ENCODE measurements at places on chromosomes 16 and 17.

DNA sequence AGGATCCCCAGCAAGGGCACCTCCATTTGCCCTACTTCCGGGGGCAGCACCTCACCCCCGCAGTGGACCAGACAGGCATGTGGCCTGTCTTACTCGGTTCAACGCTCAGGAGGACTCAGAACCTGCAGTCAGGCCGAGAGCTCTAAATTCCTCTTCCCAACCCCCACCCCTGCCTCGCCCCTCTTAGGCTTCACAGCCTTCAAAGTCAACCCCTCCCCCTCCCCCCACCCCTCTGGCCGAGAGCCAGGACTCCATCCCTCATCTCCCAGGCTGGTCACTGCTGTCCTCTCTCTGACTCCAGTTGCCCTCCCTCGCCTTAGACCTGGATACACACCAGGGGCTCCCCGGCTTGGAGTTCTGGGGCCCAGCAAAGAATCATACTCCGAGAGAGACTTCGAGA lies 8.1 kb upstream of the HS3ST6 start:
- DNase-seq, result no peak

- no peak for DNase-seq
Observed at GRCh38 chr16:4529085-4530060, 9.2 kb downstream of the CDIP1 start.

DNA sequence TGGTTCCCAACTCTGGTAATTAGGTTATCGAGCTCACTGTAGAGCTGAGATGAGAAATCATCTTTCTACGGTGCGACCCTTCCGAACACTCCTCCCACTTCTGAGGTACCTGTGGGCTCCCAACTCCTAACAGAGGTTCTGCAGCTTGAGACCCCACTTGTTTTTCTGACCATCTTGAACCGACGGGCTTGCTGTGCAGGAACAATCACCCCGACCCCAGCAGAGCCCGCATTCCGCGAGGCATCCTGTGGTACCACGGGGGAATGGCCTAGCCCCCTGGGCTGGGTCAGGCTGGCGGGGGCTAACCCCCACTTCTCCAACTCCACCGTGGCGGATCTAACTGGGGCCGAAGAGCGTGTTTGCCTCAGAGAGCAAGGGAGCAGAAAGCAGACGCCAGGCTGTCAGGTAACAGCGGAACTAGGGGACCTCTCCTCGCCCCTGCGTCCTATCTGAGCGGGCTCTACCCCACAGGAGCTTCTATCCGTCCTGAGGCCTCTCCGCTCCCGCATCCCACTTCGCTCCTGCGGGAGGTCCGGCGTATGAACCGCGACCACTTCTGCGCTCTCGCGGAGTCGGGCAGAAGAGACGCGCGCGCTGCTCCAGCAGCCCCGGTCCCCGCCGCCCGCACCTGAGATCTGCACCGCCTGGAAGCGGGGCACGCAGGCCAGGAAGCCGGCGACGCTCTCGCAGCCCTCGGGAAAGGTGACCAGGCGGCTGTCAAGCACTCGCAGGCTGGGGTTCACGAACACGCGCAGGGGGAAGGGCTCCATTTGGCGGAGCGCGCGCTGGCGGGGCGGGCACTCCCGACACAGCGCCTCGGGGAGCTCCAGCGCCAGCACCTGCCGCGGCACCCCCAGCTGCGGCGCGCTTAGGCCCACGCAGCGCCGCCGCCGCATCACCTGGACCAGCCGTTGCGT lies 761 bp downstream of the PDF start:
- no peak for DNase-seq

DNA sequence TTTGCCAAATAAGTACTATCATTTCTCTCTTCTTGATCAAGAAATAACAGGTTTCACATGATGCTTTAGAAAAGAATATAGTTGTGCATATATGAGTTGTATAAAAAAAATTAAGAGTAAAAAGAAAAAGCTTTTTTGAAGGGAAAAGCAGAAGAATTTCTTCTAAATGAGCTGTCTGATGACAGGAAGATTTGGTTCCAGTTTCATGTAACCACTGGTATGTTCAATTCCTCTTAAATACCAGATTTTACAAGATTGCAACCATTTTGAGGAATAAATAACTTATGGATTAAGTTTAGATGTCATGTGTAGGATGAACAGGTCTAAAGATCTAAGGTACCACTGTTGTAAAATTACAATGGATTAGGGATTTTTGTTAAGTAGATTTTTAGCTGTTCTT lies 45.0 kb downstream of the VMP1 start:
- no peak for DNase-seq

DNA sequence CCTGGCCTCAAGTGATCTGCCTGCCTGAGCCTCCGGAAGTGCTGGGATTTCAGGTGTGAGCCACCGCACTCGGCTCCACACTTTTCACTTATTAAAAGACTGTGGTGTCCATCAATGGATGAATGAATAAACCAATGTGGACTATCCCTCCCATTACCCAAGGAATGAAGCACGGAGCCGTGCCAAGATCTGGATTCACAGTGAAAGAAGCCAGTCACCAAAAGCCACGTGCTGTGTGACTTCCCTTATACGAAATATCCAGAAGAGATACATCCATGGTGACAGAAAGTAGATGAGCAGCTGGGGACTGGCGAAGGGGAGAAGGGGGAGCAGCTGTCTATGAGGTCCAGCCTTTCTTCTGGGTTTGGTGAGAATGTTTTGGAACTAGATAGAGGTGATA lies 48.2 kb upstream of the STH start:
- no peak for DNase-seq

DNA sequence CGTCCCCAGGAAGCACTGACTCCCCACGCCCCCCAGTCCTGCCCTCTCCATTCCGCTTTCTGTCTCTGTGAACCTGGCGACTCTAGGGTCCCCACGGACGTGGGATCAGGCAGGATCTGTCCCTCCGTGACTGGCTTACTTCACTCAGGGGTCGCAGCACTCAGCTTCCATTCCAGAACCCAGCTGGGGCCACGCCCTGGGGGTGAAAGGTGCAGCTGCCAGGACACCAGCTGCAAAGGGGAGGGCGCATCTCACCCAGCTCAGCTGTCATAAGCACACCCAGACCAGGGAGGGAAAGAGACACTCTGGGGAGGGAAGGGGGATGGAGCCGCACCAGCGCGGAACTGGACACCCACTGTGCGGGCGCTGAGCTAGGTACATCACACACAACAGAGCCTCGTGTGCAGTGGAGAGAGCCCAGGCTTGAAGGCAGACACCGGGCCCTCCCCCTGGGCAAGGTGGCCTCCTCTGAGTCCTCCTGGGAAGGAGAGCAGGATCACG lies 18.5 kb upstream of the HEXD start:
- DNase-seq, result no peak
